ENCODE measurements at places on chromosomes 4 and X.

- DNase-seq: no peak
Observed at GRCh38 chrX:153802513-153803045, 8.1 kb downstream of the SSR4 start.

DNA sequence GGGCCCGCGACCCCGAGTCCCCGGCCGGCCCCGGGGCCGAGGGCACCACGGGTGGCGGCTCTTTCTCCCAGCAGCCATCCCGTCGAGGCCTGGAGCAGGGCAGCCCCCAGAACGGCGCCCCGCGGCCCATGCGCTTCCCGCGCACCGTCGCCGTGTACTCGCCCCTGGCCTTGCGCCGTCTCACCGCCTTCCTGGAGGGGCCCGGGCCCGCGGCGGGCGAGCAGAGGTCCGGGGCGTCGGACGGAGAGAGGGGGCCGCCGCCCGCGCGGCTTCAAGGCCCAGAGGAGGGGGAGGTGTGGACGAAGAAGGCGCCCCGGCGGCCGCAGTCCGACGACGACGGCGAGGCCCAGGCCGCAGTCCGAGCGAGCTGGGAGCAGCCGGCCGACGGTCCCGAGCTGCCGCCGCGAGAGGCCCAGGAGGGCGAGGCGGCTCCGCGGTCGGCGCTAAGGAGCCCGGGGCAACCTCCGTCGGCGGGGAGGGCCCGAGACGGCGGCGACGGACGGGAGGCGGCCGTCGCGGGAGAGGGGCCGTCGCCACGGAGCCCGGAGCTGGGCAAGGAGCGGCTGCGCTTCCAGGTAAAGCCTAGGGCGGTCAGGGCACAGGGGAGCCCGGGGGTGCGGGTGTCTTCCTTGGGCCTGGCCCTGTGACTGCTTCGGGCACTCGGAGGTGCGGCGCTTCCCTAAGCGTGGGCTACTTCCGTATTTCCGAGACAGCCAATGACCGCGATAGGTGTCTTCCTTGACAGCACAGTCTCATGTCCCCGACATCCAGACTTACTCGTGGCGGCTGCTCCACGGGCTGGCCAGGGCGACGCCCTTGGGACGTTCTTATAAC, 845 bp downstream of the ZAR1 start:
- no peak for DNase-seq

GRCh38 chrX:20523626-20524312, 257.1 kb upstream of the RPS6KA3 start:
- no peak for DNase-seq

- DNase-seq: no peak
Observed at GRCh38 chrX:13472975-13473374, 96.4 kb upstream of the EGFL6 start.

- no peak for DNase-seq
Observed at GRCh38 chr4:16294455-16294854, 68.2 kb upstream of the TAPT1 start.

DNA sequence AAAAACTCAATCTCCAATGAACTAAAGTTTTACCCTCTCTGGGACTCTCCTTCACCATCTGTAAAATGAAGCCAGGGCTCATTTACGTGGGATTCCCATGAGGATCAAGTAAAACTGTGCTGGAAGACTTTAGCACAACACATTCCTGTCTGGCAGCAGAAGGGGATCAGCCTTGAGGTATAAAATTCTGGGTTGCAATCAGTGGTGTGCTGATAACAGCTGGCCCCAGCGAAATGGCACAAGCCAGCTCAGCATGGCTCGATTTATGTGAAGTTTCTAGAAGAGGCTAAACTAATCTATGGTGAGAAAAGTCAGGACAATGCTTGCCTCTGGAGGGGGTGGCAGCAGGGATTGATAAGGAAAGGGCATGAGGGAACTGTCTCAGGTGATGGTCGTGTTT, 28.4 kb downstream of the ZNF630 start:
- DNase-seq: no peak

DNA sequence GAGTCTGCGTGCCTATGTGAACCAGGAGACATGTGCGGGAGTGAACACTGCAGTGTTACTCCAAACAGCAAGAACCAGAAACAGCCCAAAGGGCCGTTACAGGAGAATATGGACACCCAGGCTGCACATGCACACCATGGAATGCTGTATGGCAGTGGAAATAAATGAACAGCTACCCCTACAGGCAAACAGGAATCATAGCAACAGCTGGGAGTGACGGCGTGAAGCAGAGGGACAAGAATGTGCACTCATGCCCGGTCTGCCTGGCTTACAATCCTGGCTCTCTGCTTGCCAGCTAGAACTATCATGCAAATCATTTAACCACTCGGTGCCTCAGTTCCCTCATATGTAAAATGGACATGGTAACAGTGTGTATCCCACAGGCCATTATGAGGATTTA, 16.6 kb downstream of the GPKOW start:
- DNase-seq: peak; percentile 4

DNA sequence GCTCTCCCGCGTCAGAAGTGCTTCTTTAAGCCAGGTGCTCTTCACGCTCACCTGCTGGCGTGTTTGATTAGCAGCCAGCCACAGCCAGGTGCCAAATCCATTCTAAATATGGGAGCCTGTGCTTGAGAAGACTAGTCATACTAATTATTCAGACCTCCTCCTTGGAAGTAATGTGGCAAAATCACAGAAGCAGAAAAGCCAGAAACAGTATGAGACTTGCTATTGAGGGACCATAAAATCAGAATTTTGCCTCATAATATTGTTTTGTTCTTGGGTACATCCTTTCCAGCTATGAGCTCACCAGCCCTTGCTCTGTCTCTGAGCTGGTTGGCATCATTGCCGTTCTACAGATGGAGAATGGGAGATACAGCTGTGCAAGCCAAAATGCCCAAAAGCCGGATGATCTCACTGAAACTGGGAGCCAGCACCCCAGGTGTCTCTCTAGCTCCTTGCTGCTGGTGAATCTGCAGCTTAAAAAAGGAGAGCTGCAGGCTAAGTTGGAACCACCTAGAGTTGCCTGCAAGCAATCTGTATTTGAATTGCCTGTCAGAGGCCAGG, 205.4 kb downstream of the SHROOM3 start:
- DNase-seq: no peak

GRCh38 chr4:78829296-78829695, 53.1 kb downstream of the BMP2K start:
- no peak for DNase-seq

DNA sequence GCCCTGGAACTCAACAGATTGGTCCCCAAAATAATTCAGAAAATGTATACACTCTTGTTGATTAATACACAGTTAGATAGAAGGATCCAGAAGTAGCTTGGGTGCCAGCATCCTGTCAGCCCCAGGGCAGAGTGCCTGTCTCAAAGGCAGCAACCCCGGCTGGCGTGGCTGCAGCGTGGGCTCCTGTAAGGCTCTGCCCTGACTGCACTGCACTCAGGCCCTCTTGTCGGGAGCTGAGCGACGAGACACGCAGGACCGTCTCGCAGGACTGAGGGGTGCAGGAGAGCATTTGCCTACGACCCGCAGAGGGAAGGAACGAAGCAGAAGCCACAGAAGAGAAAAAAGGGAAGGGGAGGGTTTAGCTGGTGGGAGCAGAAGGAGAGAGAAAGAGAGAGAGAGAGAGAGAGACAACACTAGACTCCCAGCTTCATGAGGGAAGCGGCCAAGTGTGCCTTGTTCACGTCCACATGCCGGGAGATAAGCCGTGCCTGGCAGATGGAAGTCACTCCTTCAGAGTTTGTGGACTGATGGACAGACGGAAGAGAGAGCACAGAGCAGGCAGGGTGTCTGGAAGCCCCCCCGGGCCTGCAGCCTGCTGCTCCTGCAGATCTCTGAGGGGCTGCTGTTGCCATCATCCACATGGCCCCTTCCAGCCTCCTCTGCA, 38.7 kb upstream of the HELT start:
- DNase-seq: no peak

GRCh38 chrX:153922932-153923857, 2.9 kb downstream of the ARHGAP4 start:
- no peak for DNase-seq

- no peak for DNase-seq
Observed at GRCh38 chrX:43804021-43804420, 78.2 kb downstream of the MAOB start.

GRCh38 chrX:139191286-139191685, 339.3 kb upstream of the F9 start:
- no peak for DNase-seq

GRCh38 chr4:150250998-150251651, 172.9 kb downstream of the DCLK2 start:
- no peak for DNase-seq

DNA sequence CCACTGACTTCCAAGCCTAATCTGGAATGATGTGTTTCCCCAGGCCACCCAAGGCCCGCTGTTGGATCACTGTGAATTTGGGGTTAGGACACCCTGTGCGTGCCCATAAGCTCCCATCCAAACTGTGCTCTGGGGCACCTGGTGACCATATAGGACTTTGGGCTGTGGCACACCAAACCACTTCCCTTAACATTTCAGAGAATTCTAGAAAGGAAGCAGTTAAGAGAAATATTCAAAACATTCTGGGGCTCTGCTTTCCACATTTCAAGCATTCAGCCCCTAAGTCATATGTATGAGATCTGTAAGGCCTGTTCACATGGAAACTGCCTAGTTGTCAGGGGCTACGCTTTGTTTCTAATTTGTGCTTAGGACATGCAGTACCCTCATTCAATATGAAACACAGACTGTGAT, 14.4 kb downstream of the VGLL1 start:
- DNase-seq: no peak

GRCh38 chrX:14359727-14360126, 169.6 kb upstream of the GLRA2 start:
- no peak for DNase-seq

DNA sequence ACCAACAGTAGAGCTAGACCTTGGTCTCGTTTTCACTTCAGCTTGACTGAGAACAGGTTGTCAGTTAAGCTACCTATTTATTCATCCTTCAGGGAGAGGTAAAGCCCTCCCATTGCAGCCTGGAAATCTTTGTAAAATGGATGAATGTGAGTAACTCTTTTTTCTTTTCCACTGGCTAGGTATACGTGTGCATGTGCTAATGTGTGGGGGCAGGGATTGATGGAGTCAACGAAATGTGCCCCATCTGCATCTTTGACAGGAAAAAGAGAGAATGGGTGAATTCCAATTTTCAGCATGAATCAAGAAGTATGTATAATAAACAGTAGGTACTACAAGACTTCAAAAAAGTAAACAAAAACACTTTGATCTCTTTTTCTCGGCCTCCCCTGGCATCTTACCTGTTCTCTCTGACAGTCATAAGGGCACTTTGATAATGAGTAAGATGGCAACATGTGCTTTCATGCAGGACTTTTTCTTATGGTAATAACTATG, at the start of gene IL21:
IL21 (minus strand) TSS at position 51 of the 492 bp plus-strand sequence. CDS start 55 bp downstream, outside the sequence.
- peak; percentile 43 for DNase-seq

DNA sequence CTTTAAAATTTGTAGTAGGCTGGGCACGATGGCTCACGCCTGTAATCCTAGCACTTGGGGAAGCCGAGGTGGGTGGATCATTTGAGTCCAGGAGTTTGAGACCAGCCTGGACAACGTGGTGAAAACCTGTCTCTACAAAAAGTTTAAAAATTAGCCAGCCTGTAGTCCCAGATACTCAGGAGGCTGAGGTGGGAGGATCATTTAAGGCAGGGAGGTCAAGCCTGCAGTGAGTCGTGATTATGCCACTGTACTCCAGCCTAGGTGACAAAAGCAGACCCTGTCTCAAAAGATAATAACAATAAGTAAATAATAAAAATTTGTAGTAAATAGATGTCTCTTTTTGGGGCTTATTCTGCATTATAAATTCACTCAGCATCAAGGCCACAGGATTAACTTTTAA, 118.5 kb downstream of the IRF2 start:
- no peak for DNase-seq

GRCh38 chrX:155231163-155231562, 14.9 kb downstream of the VBP1 start:
- no peak for DNase-seq

DNA sequence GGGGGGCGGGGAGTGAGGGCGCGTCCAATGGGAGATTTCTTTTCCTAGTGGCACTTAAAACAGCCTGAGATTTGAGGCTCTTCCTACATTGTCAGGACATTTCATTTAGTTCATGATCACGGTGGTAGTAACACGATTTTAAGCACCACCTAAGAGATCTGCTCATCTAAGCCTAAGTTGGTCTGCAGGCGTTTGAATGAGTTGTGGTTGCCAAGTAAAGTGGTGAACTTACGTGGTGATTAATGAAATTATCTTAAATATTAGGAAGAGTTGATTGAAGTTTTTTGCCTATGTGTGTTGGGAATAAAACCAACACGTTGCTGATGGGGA, 1.1 kb downstream of the HTT start:
- DNase-seq: no peak

GRCh38 chrX:127732709-127733108, 319.5 kb downstream of the ACTRT1 start:
- no peak for DNase-seq

DNA sequence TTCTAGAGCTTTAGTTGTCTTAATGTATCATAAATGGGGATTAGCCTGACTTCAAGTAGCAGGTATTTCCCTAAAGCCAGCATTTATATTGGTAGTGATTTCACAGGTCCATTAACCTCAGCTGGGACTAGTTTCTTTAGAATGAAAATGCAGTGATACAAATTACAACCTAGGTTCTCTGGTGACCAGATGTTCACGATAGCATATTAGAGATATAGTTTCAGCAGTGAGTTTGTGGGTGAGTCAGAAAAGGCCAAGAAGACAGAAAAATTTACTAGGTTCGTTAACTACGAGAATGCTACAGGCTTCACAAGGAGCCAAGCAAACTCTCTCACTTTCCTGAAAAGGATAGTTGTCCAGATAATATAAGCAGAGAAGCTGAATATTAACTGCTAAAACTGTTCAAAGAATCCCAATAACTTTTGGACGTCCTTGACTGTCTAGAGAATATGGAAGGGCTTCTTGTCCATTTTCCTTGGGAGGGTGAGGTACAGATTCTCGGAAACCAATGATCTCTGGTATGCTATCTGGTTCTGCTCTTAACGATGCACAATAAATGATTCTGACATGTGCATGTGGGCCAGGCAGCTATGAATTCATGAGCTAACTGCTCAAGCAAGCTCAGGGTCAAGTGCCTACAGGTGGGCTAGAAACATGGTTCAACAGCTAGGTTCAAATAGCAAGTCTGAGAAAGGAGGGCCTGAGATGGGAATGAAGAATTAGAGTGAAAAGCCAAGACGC, 6.0 kb upstream of the SPCS3 start:
- DNase-seq: no peak

- no peak for DNase-seq
Observed at GRCh38 chr4:79141530-79141929, 184.3 kb downstream of the NAA11 start.

GRCh38 chr4:7766661-7767345, 172.9 kb downstream of the AFAP1 start:
- DNase-seq: no peak

GRCh38 chr4:177308847-177309521, 690 bp upstream of the NEIL3 start:
- no peak for DNase-seq

DNA sequence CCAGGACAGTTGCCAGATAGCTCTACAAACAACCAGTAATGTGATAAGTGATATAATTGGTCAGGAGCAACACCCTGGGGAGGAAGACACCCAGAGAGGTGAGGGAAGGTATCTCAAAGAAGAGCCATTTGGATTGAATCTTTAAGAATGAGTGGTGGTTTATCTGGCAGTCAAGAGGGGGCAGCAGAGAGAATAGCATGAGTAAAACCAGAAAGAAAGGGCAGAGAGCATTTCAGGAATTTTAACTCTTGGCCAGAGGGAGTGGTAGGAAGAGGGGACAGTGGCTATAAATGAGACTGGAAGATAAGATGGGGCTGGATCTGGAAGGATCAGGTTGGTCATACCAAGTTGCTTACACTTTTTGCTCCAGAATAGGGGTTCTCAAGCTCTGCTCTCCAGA, 5.9 kb upstream of the SEPTIN6 start:
- DNase-seq: no peak

GRCh38 chr4:147182041-147182440, 236.4 kb upstream of the TTC29 start:
- DNase-seq: no peak

Data from stimulated activated CD4-positive, alpha-beta T cell treated with anti-CD3 and anti-CD28 coated beads, Interleukin-15, amount 100 ng/mL, for 24 hours (primary cell).